ENCODE measurements at places on chromosomes 16 and 17.

DNA sequence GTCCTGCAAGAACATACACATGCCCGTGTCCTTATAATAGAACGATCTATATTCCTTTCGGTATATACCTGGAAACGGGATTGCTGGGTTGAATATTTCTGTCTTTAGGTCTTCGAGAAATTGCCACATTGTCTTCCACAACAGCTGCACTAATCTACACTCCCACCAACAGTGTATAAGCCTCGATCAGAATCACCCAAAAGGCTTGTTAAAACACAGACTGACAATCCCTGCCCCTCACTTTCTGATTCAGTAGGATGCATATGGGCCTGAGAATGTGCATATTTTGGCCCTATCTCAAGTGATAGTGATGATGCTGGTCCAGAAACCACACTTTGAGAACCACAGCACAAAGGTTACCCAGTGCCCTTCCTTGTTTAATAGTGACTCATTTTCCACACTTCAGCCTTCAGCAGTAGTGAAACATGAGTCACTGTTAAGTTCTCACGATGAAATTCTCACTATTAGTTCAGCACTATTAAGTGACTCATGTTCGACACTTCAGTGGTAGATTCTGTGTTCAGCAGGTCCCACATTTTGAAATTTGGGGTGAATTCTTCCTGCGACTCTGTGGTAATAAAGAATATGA is 215.6 kb downstream of the GRIN2A start:
- DNase-seq = no peak

DNA sequence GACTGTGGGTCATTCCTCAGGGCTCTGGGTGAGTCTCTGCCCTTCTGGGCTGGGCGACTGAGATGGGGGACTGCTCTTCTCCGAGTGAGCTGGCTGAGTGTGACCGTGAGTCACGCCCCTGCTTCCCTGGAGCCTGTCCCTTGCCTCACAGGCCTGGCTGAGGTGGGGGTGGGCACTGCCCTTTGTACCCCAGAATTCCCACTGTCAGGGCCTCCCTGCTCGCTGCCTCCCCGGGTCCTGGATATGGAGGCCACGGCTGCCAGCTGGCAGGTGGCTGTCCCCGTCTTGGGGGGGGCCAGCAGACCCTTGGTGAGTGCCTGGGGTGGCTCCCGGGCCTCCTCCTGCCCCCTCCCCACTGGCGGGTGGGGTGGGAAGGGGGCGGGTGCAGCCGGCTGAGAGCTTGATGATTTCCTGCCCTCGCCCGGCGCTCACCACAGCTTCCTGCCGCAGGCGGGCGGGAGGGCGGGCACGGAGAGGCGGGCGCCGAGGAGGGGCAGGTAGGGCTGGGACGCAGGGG is at the start of gene LAT:
LAT (plus strand) TSS at position 434 of the 517 bp plus-strand sequence. CDS start 366 bp downstream, outside the sequence.
- no peak for DNase-seq

GRCh38 chr16:9159839-9160550 is 68.6 kb downstream of the HAPSTR1 start:
- DNase-seq = peak; percentile 41

DNA sequence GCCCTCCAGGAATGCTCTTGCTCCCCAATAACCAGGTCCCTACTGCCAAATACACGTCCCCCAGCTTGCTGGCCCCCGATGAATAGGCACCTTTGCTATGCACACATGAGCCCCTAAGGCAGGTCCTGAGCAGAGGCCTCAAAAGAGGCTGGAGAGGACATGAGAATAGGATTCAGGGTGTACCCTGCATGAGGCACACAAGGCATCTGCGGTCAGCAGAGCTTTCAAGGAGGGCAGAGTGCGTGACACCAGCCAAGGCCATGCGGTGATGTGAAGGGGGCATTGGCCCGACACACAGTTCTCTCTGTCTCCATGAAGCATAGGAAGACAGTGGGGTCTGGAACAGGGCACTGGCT is 6.9 kb downstream of the SEZ6L2 start:
- DNase-seq = no peak

DNA sequence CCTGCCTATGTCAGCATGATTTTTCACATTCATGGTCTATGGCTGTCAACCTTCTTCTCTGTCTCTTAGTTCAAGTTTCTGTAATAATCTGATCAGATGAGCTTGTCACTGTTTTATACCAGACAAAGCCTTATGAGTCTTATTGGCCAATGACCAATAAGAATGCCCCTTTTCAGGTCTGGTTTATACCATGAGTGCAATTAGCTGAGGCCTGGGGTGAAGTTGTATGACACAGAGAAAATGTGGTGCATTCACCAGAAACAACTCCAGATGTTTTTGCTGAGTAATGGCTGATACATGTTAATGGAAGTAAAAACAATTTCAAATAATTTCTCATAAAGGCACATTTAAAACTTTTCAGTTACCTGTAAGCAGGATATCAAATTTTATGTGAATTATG is 218.6 kb upstream of the CDH8 start:
- no peak for DNase-seq
